ENCODE measurements at places on chromosomes 3 and 15.

GRCh38 chr3:178833695-178834094, 237.9 kb downstream of the ZMAT3 start:
- DNase-seq = no peak

- DNase-seq = no peak
These were observed 104.3 kb downstream of the MEX3B start for GRCh38 chr15:81941479-81941878.

DNA sequence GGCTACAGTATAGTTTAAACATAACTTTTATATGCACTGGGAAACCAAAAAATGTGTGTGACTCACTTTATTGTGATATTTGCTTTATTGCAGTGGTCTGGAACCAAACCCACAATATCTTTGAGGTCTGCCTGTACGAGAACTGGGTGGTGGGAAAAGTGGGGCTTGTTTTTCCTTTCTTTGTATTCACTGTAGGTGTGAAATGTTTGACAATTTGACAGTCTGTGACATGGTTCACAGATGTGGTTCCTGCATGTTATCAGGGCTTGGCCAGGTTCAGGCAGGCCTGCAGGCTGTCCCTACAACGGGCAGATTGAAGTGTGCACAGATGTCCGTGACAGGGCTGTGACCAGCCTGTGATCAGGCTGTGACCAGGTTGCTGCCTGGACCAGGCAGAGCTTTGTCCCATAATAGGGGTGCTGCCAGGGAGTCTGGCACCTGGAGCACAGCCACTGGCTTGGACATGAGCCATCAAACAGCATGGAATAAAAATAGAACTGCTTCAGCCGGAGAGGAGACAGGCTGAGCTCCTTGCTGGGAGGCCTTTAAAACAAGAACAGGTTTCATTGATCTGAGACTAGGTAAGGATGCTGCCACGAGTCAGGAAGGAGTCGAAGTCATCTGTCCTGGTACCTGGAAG, 61.0 kb downstream of the KLF13 start:
- DNase-seq = peak; percentile 84

DNA sequence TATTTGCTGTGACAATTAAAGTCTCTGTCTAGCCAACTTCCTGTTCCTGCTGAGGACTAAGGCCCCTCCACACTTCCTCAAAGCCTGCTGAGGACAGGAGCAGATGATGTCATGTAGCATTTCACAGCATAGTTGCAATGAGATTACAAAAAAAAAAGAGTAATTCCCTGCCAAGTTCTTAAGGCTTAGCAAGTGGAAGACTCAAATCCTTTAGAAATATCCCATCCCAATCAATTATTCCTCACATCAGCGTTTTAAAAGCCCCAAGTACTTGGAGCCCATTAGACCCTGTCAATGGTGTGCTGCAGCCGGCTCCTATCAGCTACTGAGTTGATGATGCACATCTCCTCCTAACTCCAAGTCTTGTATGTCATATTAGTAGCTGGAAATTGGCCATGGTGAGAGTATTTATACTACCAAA, 51.7 kb downstream of the TRANK1 start:
- peak; percentile 75 for DNase-seq

DNA sequence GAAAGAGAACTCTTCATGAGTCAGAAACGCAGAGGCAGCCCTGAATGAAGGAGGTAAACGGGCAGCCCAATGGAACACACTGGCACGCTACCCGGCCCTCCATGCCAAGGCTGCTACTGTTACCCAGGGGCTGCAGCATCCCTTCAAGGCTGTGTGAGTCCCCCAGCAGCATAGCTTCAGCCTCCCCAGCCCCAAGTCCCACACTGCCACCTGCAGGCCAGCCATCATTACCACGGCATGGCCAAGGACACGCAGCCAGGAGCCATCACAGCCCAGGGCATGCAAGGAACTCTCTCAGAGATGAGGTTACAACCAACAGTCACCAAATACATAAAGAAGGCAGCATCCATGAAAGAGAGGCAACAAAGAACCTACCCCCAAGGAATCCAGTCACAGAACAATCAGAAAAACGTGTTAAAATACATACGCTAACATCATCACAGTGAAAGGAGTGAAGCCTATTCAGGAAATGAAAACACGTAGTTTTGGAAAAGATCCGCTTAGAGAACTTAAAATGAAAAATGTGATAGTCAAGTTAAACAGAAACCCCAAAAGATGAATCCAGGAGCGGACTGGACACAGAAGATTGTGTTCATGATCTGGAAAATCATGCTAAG, 22.4 kb downstream of the PLA2G4F start:
- peak; percentile 27 for DNase-seq

DNA sequence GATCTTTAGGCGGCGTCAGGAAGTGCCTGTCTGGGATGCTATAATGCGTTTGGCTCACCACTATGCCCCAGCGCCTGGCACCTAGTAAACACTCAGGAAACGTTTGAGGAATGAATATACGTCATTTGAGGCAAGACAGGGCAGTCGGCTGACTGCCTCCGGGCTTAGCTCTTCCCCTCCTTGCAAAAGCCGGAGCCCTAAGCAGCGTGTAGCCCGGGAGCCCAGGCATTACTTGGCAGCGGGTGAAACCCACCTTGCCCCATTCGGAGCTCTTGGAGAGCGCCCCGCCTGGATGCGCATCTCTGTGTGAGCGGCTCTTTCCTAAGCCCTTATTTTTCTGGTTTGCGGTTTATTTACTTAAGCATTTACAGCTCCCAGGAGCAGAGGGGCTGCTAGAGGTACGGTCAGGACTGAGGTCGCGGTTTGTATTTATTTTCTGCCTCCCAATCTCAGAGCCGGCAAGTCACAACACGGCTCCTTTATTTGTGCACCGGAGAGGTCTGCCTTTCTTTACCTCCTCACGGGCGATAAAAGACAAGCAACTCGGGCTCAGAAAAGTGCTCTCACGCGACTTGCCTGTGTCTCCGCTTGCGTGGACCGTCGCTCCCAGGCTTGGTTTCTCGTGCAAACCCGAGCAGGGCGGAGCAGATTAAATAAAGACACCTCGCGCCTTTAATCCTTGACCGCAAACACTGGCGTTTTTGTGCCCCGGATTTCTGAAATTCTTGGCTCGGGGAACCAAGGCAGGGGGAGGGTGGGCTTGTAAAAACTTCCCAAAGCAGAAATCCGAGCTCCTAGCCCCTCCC, 737 bp upstream of the ITPR1 start:
- DNase-seq = peak; percentile 37

DNA sequence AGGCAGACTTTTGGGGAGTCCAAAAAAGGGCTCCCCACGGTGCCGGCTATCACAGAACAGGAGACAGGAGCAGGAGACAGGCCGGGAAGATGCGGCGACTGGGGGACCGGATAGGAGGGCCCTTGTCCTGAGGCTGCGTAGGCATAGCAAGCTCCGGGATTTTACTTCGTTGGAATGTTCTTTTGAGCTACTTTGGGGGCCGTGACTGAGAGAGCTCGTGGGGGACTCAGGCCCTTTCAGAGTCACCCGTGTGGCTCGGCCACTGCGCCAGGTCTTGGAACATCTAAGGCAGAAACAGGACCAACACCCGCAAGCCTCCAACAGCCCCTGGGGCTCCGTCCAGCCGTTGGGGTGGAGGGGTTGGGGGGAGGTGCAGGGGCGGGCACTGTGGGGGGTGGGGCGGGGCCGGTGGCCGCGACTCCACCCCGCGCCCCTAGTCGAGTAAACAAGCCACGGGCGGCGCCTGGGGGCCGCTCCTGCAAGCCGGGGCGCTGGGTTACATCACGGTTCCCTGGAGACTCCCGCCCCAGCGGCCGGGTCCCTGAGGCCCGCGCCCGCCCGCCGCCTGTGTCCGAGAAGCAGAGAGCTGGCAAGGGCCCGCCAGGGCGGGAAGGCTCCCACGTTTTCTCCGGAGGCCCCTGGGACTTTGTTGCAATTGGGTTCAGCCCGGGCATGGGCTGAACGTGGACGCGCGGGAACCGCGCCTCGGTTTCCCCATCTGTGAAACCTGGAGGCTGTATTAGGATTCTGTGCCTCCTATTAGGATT, 23.3 kb upstream of the C15orf39 start:
- DNase-seq = no peak

- DNase-seq = no peak
These were observed 369.5 kb downstream of the FOXP1 start for GRCh38 chr3:71214016-71214415.

- DNase-seq = no peak
These were observed 6.4 kb upstream of the RTP3 start for GRCh38 chr3:46491089-46492070.

- DNase-seq = no peak
These were observed 120.1 kb downstream of the CHSY1 start for GRCh38 chr15:101131489-101132389.

- no peak for DNase-seq
These were observed 937.3 kb downstream of the ROBO1 start for GRCh38 chr3:78830470-78830869.

- no peak for DNase-seq
These were observed 67.8 kb downstream of the OPA1 start for GRCh38 chr3:193660698-193661411.

- no peak for DNase-seq
These were observed 49.3 kb downstream of the STRIT1 start for GRCh38 chr3:155244216-155244615.

- no peak for DNase-seq
These were observed 66.1 kb downstream of the KLF15 start for GRCh38 chr3:126291061-126291460.

Measured in CD4-positive, alpha-beta T cell treated with Interleukin-2 at 100 ng/mL for 4 hours (primary cell).